ENCODE measurements at places on chromosomes 3 and 15.

- no peak for DNase-seq
Measured at GRCh38 chr3:119468041-119468440, 722 bp upstream of the POGLUT1 start.

DNA sequence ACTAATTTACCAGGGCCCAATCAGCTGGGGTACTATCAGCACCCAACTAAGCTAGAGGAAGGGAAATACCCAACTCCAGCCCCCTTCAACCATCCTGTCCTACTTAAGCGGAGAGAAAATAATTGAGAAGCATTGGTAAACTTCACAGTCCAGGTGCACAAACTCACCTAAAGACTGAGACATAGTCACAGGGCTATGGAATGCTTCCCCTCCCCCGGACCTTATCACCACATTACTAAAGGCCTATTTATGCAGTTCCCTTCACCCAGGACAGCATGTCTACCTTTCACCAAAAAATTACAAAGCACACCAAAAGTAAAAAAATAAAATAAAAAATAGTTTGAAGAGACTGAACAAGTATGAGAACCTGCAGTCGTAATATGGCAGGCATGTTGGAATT, 47.9 kb downstream of the HOMER2 start:
- DNase-seq, result no peak

DNA sequence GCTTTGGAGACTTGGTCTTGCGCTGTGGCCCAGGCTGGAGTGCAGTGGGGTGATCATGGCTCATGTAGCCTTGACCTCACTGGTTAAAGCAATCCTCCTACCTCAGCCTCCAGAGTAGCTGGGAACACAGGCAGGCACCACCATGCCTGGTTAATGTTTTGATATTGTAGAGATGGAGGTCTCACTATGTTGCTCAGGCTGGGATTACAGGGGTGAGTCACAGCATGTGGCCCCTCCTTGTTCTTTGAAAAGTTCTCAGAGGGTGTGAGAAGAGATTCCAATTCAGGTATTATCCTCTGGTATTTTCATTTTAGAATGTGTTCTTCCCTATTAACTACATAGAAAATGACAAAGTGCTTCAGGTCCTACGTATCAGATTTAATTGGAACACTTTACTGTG, 51.9 kb upstream of the RPL32 start:
- DNase-seq, result no peak

- DNase-seq, result no peak
Measured at GRCh38 chr3:18111796-18112232, 313.3 kb downstream of the SATB1 start.

GRCh38 chr15:39921274-39921638, 1.2 kb upstream of the GPR176 start:
- no peak for DNase-seq

GRCh38 chr3:100609305-100609704, at the start of gene ADGRG7:
Gene ADGRG7, plus strand, starts transcription at chr3:100609601. Its CDS starts 256 bp downstream, at chr3:100609857.
- DNase-seq, result no peak

DNA sequence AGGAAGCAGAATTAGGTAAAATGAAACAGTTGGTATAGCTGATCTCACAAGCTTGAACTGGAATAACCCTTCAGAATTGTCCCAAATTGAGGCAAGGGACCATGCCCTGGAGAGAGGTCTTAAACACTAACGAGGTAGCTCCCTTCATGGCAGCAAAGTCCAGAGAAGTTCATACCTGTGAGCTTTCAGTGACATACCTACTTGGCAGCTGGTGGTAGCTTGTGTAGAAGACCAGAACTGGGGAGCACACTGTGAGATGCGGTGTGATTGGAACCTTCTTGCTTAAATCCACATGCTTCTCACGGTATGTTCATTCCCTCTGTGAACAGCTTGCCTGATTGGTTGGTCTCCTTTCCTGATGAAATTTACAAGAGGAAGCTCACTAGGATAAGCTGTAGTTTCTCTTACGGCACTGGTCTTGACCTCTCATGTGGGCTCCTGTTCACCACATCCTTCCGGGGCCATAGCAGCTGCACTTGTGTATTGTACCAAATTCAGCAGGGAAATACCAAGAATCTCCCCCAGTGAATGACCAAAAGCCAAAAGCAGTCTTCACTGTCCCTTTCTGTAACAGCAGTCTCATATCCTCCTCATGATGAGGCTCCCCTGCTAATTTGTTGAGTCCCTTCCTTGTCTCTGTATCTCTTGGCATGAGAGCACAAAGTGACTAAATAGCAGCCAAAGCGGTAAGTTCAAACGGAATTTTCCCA, 483.7 kb upstream of the FRG2C start:
- no peak for DNase-seq

DNA sequence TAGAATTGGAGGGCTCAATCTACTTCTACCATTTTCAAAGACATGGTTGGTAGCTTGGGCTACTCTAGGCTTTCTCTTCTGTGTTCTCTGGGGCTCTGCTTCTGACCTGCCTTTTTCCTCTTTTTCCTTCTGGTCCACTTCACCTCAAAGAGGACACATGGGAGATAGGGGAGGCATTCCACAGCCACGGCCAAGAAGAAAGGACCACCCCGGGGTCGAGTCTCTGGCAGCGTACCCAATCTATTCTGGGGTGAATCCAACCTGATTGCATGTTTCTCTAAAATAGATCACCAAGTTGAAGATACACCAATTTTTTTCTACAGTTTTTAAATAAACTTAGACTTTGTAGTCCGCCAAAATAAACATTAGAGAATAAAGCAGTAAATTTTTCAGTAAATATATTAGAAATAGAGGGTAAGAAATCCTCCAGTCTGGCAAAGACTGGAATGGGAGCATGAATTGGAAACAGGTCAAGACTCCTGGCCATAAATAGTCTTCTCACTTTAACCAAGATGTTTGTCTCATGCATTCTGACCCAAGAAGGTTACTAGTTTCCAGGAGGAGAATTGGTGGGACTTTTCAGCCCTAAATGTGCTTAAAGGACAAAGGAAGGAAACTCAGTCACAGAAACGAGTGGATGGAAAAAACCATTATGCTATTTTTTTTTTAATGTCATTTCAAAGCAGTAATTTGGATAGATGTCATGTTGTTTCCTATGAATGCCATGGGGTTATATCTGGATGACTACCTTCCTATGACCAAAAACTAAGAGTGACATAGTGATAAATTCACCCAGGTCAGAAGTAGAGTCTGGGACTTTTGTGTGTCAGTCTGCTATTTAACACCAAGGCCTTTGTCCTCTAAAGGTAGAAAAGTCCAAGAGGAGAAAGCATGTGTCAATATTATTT, 71.3 kb upstream of the PHLDB2 start:
- DNase-seq, result no peak

GRCh38 chr3:126153695-126154360, 26.6 kb downstream of the ALDH1L1 start:
- DNase-seq, result no peak

GRCh38 chr15:99914723-99915122, 181.5 kb upstream of the LYSMD4 start:
- DNase-seq, result no peak

GRCh38 chr3:52281981-52282801, 3.7 kb upstream of the WDR82 start:
- DNase-seq, result peak; percentile 2

GRCh38 chr3:122493296-122493695, 21.4 kb downstream of the KPNA1 start:
- no peak for DNase-seq

DNA sequence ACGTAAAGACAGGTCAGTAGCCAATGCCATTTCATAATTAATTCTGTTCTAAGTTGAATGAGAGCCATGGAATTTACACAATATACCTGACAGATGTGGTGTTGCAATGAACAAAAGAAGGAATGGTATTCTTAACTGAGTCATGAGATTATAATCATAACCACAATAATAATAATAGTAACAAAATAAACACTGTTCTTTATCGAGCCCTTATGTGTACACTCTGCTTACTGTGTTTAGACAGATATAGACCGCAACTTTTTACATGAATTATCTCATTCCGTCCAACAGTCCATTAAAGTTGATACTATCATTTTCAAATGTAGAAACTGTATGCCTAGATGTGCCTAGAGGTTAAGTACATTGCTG, 28.2 kb upstream of the SCAANT1 start:
- DNase-seq, result no peak

DNA sequence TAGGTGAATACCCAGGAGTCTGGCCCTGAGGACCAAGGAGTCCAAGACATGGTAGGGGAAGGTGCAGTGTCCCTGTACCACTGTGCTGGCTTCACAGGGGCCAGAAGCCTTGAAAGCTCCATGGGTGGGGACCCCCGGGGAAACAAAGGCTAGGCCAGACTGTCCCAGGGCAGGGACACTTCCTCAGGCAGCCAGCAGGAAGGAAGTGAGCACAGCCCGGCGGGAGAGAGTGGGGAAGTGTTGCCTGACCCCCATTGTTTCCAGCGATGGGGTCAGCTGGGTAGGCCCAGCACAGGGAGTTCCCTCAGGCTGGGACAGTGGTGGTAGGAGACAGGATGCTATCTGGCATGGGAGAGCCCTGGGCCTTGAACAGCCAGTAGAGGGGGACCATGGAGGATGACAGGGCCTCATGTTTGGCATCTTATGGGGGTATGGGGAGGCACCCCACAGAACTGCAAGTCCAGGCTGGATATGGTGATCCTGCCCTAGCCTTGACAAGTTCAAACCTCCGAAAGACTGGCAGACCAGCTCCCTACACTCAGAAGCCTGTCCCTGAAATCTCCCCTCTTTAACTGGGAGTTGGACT, 1.2 kb upstream of the HYAL2 start:
- DNase-seq, result no peak

- no peak for DNase-seq
Measured at GRCh38 chr3:100777271-100777670, 68.0 kb downstream of the TFG start.

- DNase-seq, result no peak
Measured at GRCh38 chr15:39643727-39644126, 62.8 kb downstream of the THBS1 start.

DNA sequence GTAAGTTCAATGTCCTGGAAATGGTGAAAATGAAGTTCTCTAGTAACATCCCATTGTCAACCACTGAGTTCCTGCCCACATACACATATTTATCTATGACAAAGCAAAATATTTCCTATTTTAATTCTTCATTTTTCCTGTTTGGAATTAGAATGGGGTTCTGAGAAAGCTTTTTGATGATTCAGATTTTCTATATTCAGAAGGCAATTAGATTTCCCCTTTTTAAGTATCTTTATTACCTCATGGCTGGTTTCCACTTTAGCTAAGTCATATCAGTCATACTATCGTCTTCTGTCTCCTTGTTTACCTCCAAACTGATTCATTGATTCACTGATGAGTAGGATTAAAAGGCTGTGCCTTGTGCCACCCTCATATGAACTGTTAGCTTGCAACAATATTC, 17.9 kb downstream of the ETFA start:
- no peak for DNase-seq

DNA sequence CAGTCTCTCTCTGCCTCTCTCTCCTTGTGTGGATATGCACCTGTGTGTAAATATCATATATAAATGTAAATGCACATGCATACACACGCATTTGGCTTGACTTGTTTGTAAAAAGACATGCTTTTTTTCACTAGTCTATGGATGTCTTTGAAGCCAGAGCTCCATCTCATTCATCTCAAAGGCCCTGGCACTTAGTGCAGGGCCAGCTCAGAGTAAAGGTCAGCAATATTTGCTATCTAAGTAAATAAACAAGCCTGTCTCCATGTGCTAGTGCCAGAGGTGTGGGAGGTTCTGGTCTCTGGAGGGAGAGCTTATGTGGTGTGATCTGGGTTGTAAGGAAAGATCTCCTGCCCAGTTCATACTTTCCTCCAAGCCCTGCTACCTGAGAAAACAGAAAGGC, 5.6 kb downstream of the CLSTN2 start:
- peak; percentile 78 for DNase-seq

DNA sequence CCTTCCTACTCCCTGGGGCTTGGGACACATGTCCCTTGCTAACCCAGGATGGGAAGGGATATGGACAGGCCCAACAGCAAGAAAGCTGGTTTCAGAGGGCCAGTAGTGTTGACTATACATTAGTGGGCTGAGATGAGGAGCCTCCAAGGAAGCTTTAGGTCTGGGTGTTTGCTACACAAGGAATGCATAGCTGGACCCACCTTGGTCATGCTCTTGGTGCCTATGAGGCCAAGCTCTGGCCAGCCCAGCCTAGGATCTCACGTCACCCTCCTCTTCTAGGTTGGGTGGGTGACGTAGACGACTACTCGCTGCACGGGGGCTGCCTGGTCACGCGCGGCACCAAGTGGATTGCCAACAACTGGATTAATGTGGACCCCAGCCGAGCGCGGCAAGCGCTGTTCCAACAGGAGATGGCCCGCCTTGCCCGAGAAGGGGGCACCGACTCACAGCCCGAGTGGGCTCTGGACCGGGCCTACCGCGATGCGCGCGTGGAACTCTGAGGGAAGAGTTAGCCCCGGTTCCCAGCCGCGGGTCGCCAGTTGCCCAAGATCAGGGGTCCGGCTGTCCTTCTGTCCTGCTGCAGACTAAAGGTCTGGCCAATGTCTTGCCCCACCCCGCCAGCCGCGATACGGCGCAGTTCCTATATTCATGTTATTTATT, 653 bp upstream of the WDR6 start:
- DNase-seq, result peak; percentile 47

GRCh38 chr3:114606336-114606735, 312.5 kb downstream of the TIGIT start:
- peak; percentile 2 for DNase-seq

GRCh38 chr3:115876876-115877614, 253.7 kb downstream of the GAP43 start:
- DNase-seq, result no peak

GRCh38 chr15:76196269-76197231, 114.7 kb downstream of the ETFA start:
- peak; percentile 80 for DNase-seq

DNA sequence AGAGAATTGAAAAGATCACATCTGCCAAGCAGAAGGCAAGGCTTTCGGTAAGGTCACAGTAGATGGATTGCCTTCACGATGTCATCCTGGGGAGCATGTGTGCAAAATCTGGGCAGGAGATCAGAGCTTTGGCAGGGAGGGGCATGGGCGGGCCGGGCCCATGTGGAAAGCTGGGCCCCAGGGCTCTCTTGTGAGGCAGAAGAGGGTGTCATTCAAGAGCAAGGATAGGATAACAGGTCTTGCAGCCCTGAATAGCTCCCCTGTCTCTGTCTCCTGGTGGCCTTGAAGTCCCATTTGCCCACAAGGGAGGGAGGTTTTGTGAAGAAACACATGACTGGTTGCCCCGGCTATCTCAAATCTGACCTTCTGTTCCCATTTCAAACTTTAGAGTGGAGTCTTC, 172.0 kb downstream of the OPA1 start:
- DNase-seq, result no peak

- DNase-seq, result no peak
Measured at GRCh38 chr15:100893261-100893963, 13.8 kb downstream of the ALDH1A3 start.

- no peak for DNase-seq
Measured at GRCh38 chr15:77187751-77188464, 117.0 kb upstream of the TSPAN3 start.

GRCh38 chr3:122577409-122578031, at the start of gene PARP15:
Gene PARP15, plus strand, starts transcription at chr3:122577650. Its CDS starts 18 bp downstream, at chr3:122577668.
- DNase-seq, result no peak

- peak; percentile 53 for DNase-seq
Measured at GRCh38 chr3:149487598-149488197, 13.2 kb downstream of the TM4SF4 start.

DNA sequence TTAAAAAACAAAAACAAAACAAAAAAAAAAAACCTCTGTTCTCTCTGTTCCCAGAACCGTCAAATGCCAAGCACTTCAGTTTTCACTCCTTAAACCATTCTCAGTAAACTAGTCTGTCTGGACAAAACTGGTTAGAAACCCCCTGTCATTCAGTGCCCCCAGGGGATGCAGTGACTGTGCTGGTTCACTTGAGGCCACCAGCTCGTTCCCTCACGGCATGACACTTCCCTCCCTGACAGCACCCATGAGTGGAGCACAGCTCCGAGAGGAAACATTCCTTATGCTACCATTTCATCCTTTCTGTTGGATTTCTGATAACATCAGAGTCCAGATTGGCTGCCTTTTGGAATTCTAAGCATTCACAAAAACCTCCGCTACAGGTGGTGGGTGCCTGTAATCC, 244.0 kb upstream of the TPM1 start:
- DNase-seq, result no peak

All from DMS53 (cell line).